Fibroblast of lung (primary cell): ENCODE measurements at places on chromosomes 1 and 21.

DNA sequence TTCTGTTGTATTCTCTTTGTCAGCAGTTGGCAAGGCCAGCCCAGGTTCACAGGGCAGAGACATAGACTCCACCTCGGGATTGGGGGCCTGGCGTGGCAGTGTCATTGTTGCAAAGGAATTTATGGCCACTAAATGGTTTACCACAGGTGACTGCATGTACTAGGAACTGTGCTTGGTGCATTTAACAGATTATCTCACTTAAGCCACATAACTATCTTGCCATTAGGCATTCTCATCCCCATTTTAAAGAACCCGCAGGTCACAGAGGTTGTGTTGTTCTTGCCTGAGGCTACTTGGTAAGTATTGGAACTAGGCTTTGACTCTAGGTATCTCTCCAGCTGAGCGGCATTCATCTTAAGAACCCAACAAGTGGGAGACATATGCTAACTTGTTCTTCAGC, 9.7 kb downstream of the TLCD4 start:
- no peak overlapping the region for H3K4me3 ChIP-seq
- no peaks in the 10 kb centered on the region for H3K4me1 ChIP-seq
- no peaks in the 10 kb centered on the region for H3K36me3 ChIP-seq
- no peaks in the 10 kb centered on the region for H3K27me3 ChIP-seq
- no peak for DNase-seq

DNA sequence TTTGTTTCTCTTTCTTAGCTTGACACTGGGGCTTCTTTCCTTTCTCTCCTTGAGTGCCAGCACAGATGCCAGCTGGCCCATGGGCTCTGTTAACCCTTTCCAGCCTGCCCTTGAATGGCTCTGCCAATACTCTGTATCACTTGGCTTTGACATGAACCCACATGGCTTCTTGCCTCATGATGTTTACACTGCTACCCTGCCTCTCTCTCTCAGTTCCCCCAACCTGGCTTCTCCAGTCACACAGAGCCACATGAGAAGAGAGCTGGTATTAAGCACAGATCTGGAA, 262.4 kb downstream of the OMA1 start:
- no peak overlapping the region for H3K4me3 ChIP-seq
- H3K4me1 ChIP-seq: no peaks in the 10 kb centered on the region
- no peaks in the 10 kb centered on the region for H3K27me3 ChIP-seq
- no peak overlapping the region for H3K27ac ChIP-seq
- no peaks in the 10 kb centered on the region for H3K36me3 ChIP-seq
- no peak for DNase-seq

DNA sequence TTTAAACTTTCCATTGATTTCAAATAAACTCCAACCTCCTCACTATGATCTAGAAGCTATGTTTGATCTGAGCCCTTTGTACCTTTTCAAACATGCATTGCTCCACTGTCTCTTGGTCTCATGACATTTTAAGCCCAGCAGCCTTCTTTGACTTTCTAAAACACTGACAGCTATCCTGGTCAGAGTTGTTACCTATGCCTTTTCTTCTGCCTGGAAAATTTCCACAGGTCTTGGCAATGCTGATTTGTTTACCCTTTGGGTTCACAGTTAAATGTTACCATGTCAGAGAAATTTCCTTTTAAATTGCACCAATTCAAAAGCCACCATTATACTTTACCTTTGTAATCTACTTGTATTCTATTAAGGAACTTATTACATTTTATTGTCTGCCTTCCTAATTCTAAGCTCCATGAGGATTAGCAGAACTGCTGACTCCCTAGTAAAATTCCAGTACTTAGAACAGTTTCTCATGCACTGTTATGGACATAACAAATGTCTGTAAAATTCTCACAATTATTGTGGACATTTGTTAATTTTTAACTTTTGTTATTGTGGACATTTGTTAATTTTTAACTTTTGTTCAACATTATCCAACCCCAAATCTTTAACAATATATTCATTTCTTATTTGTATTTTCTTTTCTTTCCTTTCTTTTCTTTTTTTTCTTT, 1064.4 kb downstream of the NCAM2 start:
- no peak for DNase-seq
- H3K4me3 ChIP-seq: no peak overlapping the region
- no peaks in the 10 kb centered on the region for H3K4me1 ChIP-seq
- no peaks in the 10 kb centered on the region for H3K36me3 ChIP-seq

- H3K27ac ChIP-seq: no peak overlapping the region
- no peak overlapping the region for H3K4me3 ChIP-seq
- H3K36me3 ChIP-seq: no peaks in the 10 kb centered on the region
- H3K27me3 ChIP-seq: no peaks in the 10 kb centered on the region
- DNase-seq: peak; percentile 31
Observed at GRCh38 chr1:222886878-222887351, 72.1 kb downstream of the DISP1 start.

GRCh38 chr1:50667272-50667671, 244.0 kb upstream of the DMRTA2 start:
- peaks cover 3% of the 10 kb centered on the region for H3K4me1 ChIP-seq
- no peak overlapping the region for H3K4me3 ChIP-seq
- no peak for DNase-seq
- H3K27me3 ChIP-seq: no peaks in the 10 kb centered on the region

DNA sequence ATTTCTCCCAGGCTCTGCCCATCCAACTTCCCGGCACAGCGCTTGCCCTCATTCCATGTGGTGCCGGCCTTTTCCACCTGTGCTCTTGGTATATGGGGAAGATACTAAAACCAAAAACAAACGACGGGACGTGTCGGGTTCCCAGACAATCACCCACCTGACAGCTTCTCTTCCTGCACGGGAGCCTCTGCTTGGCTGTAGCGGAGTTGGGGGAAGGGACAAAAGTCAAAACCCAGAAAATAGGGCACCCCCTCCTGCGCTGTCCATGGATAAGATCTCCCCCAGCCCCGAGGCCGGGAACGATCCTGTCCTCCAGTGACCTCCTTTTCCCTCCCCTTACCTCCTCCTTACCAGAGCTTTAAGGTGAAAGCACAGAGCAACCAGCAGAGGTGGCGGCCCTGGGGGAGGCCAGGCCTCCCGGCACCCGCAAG, 640 bp downstream of the JTB start:
- H3K36me3 ChIP-seq: peaks cover 17% of the 10 kb centered on the region
- H3K27ac ChIP-seq: peak overlapping the region; percentile 81
- peak overlapping the region; percentile 93 for H3K4me3 ChIP-seq
- peaks cover 6% of the 10 kb centered on the region for H3K4me1 ChIP-seq
- no peak for DNase-seq

DNA sequence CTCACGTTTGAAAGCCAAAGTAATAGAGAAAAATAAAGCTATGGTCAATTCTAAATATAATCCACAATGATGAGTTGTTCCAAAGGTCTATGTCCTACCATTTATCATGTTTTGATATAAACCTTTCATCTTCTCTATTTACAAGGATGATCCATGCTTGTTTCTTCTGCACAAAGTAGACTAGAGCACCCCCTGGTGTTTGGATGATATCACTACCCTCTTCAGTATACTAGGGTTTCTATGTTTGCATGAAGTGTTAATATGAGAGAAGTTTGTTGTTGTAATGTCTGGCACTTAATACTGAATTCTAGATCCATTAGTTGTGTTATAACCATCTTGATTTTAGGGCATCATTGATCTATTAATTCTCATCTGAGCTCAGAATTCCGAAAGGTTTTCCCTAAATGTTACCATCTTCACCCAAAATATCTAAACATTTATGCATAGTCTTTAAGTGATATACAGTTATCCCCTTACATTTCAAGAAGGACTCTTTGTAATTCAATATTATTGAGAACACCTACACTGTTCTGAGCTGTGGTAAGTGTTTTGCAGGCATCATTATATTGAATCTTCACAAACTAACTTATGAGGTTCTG, 21.1 kb downstream of the CLDN8 start:
- H3K27me3 ChIP-seq: no peaks in the 10 kb centered on the region
- DNase-seq: peak; percentile 15
- no peak overlapping the region for H3K27ac ChIP-seq
- no peaks in the 10 kb centered on the region for H3K36me3 ChIP-seq

- no peak for DNase-seq
- no peak overlapping the region for H3K27ac ChIP-seq
- no peaks in the 10 kb centered on the region for H3K4me1 ChIP-seq
- no peaks in the 10 kb centered on the region for H3K27me3 ChIP-seq
Observed at GRCh38 chr1:74995821-74996220, 138.4 kb upstream of the LHX8 start.

DNA sequence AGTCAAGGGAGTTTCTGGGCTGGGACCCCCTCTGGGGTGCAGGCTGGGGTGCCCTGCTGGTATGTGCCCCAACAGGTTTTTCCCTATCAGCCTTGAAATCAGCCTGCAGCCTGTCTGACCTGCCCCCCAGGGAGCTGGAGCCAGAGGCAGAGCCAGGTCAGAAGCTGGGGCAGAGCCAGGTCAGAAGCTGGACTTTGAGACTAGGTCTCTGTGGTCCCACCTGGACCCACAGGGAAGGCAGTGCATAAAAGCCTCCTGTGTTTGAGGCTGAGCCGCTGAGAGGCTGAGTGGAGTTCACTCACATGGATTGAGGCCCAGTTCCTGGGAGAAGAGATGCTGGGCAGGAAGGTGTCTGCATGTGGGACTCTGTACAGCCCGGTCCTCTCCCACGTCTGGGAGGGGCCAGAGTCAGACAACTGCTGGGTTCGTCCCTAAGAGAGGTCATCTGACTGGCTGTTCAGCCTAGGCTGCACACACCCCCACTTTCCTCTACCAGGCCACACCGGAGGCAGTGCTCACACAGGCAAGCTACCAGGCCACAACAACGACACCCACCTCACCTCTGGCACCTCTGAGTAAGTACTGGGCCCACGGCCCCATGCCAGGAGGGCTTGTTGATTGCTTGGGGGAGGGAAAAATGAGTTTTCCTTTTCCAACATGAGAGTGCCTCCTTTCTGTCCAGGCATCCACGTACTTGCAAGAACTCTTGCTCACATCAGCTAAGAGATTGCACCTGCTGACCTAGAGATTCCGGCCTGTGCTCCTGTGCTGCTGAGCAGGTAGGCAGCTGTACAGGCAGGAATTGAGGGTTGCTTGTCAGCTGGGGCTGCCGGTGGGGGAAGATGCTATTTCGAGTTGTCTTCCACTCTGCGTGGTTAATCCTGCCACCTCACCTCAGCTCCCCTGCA, at the start of gene ANXA9:
TSS of gene ANXA9 (plus strand) at position 488 of the 908 bp plus-strand sequence. CDS start 814 bp downstream, outside the sequence.
- DNase-seq: no peak
- H3K36me3 ChIP-seq: no peaks in the 10 kb centered on the region
- H3K4me1 ChIP-seq: peaks cover 12% of the 10 kb centered on the region

GRCh38 chr1:14511166-14511680, 87.3 kb upstream of the KAZN start:
- H3K27me3 ChIP-seq: no peaks in the 10 kb centered on the region
- no peak overlapping the region for H3K4me3 ChIP-seq
- H3K27ac ChIP-seq: no peak overlapping the region

GRCh38 chr21:43353282-43354025, 73.5 kb downstream of the SIK1 start:
- no peaks in the 10 kb centered on the region for H3K4me1 ChIP-seq
- no peaks in the 10 kb centered on the region for H3K36me3 ChIP-seq
- no peak overlapping the region for H3K27ac ChIP-seq
- DNase-seq: no peak
- H3K27me3 ChIP-seq: no peaks in the 10 kb centered on the region
- H3K4me3 ChIP-seq: no peak overlapping the region

DNA sequence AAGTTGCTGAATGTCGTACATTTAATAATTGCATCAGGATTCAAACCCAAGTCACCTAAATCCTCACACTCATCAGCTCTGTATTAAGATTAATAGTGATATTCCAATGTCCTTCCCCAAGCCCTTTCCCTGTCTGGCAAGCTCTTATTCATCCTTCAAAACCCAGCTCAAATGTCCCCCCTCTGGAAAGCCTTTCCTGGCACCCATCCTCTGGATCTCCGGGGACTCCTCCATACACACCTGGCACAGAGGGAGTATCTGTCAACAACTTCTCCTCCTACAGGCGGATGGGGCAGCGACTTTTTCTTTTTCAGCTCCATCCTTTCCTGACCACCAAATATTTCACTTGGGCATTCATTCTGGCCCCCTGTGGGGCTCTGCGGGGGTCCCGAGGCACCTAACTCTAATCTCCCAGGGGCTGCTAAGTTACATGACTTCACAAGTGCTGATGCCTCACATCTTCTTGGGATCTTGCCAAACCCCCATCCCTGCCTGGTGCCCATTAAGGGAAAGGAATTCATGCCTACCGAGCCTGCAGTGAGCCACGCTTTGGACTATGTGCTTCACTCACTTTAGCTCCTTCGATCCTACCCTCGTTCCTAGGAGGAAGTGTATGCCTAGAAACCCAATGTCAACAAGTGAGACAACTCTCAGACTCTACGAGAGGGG, 15.2 kb downstream of the TINAGL1 start:
- H3K4me3 ChIP-seq: no peak overlapping the region
- no peaks in the 10 kb centered on the region for H3K27me3 ChIP-seq
- H3K4me1 ChIP-seq: peaks cover 2% of the 10 kb centered on the region
- H3K27ac ChIP-seq: no peak overlapping the region

- no peaks in the 10 kb centered on the region for H3K4me1 ChIP-seq
- DNase-seq: no peak
- no peaks in the 10 kb centered on the region for H3K36me3 ChIP-seq
- no peaks in the 10 kb centered on the region for H3K27me3 ChIP-seq
- H3K27ac ChIP-seq: no peak overlapping the region
Observed at GRCh38 chr21:14833666-14834351, 231.0 kb downstream of the NRIP1 start.

DNA sequence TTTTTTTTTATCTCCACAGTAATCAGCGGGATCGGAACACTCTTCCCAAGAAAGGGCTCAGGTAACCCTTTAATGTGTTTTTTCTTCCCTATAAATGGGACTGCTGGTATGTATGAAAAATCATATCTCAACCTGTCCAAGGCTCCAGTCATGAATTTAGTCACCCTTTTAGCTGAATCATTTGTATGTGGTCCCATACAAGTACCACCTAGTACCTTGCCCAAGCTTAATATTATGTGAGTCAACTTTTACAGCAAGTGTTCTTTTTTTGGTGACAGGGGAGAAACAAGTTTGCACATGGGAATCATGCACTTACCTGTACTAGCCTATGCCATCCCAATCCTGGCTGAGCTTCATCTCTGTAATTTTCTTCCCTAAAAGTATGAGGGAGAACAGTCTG, 43.7 kb upstream of the IPO9 start:
- no peaks in the 10 kb centered on the region for H3K27me3 ChIP-seq
- no peak overlapping the region for H3K4me3 ChIP-seq
- DNase-seq: no peak

DNA sequence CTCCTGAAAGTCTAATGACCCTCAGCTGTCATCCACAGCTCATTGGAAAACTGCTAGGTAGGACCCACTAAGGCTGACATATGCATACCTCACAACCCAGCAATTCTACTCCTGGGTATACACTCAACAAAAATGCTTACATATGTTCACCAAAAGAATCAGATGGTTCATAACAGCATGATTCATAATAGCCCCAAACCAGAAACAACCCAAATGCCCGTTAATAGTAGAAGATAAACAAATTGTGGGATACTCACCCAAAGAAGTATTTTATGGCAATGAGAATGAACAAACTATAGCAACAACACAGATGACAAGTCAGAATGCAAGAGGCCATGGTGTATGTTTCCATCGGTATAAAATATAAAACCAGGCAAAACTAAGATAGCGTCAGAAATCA, 124.6 kb downstream of the HLCS start:
- no peaks in the 10 kb centered on the region for H3K36me3 ChIP-seq
- H3K27me3 ChIP-seq: no peaks in the 10 kb centered on the region
- H3K27ac ChIP-seq: no peak overlapping the region
